Type B pancreatic cell (in vitro differentiated cells): ENCODE measurements at places on chromosomes 1 and 21. TPM values are rescaled to one million over a fixed set of nuclear protein-coding genes. Genes with fewer than 3 reads are reported as not detected.

- H3K4me3 ChIP-seq = peak within 1 kb of the TSS; percentile 87
- peaks cover 42% of the 10 kb centered on the region for H3K4me1 ChIP-seq
- H3K27ac ChIP-seq = peak within 1 kb of the TSS; percentile 91
- peaks cover 27% of the 10 kb centered on the region for H3K27me3 ChIP-seq
Measured at GRCh38 chr1:112706505-112707220, at the start of gene RHOC. Gene RHOC (minus strand): TSS chr1:112707127. CDS start chr1:112703799, 3,328 bp downstream.

NECTIN4 gene
- 57.7 and 193 TPM in 2 replicates for total RNA-seq

OXCT2 gene
- 0.21 and 0.65 TPM in 2 replicates for total RNA-seq

DNA sequence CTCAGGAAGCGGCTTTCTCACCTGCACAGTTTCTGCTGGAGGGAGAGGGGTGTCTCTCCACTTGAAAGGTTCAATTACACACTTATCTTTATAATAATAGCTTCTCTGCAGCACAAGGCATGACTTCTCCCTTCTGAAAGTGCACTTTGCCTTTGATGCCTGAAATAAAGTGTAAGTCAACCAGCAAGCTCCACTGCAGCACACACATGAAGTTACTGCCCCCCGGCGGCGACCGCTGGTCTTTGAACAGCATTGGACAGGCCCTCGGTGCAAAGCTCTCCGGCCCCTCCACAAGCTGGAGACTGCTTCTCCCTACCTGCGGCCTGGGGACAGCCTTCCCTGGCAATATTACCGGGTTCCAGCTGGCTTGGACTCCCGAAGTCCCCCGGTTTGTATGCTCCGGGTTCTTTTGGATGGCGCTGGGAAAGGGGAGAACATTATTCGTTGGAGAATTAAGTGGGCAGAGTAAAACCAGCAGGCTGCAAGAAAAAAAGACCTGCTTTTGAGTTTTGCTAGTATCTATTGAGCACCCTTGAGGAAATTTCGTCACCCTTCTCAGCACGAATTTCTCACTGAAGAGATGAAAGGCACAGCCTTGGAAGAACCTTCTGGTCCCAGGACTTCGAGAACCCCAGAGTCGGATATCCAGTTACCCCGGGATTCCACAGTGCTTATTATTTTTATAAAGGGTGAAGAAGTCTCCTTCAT lies 11.8 kb downstream of the RCAN1 start:
- no peak overlapping the region for H3K4me3 ChIP-seq
- H3K27ac ChIP-seq = no peak overlapping the region
- peak; percentile 88 for DNase-seq
- H3K4me1 ChIP-seq = no peaks in the 10 kb centered on the region
- H3K27me3 ChIP-seq = no peaks in the 10 kb centered on the region
- no peaks in the 10 kb centered on the region for H3K36me3 ChIP-seq

DNA sequence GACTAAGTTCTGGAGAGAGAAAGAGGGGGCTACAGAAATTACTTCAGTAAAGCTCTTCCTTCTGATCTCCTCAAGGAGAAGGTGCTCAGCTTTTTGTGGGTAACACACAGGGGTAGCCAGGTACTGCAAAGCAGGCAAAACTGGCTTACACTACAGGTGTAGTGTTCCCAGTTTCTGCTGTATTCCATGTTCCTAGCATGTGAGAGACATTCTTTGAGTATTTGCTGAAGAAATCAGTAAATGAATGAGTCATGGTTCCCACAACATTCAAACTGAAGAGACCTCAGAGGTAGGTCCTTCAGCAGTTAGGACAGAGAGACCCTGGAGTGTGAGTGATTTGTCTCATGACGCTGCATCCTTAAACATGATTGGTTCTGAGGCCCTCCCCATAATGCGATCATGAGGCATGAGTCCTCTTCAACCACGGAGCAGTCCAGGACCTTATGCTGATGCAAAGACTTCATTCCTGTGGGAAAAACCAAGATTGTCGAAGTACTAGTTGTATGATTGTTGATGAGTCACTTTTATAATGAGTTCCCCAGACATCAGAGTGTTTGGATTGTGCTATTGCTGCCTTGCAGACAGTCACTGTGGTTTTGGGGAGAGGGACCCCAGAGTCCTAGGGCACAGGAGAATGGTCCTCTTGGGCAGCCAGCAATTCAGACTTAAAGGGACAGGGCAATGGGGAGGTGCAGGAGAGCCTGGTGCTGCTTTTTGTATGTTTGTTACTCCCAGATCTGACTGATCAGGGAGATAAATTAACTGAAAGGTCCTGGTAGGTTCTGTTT lies 2.7 kb upstream of the OR10J4 start:
- H3K27me3 ChIP-seq = no peaks in the 10 kb centered on the region
- H3K4me3 ChIP-seq = no peak overlapping the region

- no peak for DNase-seq
- H3K27me3 ChIP-seq = no peaks in the 10 kb centered on the region
- H3K4me1 ChIP-seq = peaks cover 8% of the 10 kb centered on the region
- no peak overlapping the region for H3K27ac ChIP-seq
Measured at GRCh38 chr1:76481672-76482071, 385.6 kb upstream of the ST6GALNAC5 start.

CSMD2 gene
- total RNA-seq = 0.48 and 1.8 TPM in 2 replicates

GRCh38 chr1:20200966-20201365 lies 14.6 kb upstream of the PLA2G2C start:
- H3K4me3 ChIP-seq = no peak overlapping the region
- H3K4me1 ChIP-seq = no peaks in the 10 kb centered on the region
- H3K36me3 ChIP-seq = no peaks in the 10 kb centered on the region
- H3K27me3 ChIP-seq = peaks cover 21% of the 10 kb centered on the region

ZC3H12A gene
- 6.0 and 18.3 TPM in 2 replicates for total RNA-seq

GRCh38 chr1:210620867-210621488 lies 292.3 kb downstream of the HHAT start:
- no peak overlapping the region for H3K27ac ChIP-seq
- DNase-seq = no peak
- peaks cover 16% of the 10 kb centered on the region for H3K4me1 ChIP-seq
- H3K27me3 ChIP-seq = no peaks in the 10 kb centered on the region
- H3K36me3 ChIP-seq = no peaks in the 10 kb centered on the region
- no peak overlapping the region for H3K4me3 ChIP-seq

CD101 gene
- 1.1 and 4.4 TPM in 2 replicates for total RNA-seq

GRCh38 chr1:34911465-34911864 lies 18.0 kb downstream of the DLGAP3 start:
- H3K27ac ChIP-seq = no peak overlapping the region
- H3K27me3 ChIP-seq = peaks cover 54% of the 10 kb centered on the region
- H3K4me3 ChIP-seq = no peak overlapping the region
- H3K4me1 ChIP-seq = no peaks in the 10 kb centered on the region

DNA sequence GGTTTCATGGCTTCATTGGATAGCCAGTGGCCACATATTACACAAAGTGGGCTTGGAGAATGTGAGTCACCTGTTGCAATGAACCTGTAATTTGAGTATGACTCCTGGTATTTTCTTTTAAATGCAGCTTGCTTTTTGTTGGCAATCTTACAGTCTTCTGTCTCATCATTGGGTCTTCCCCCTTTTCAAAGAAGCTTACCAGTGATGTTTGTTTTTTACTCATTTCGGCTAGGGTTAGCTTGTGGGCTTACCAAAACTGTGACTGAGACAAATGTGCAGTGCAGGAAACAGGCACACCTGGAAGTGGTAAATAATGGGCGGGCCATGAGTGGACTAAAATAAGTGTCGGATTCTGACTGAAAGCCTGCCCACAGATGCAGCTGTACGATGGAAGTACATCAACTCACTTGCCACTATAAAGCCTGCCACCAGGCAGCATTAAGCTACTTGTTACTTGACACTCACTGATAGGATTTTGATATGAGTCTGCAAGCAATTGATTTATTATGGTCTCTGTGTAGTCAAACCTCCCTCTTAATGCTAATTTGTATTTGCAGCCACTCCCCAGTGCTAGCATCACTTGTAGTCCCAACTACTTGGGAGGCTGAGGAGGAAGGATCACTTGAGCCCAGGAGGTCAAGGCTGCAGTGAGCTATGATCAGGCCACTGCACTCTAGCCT lies 4.2 kb downstream of the HHAT start:
- DNase-seq = no peak
- H3K27ac ChIP-seq = no peak overlapping the region
- H3K27me3 ChIP-seq = no peaks in the 10 kb centered on the region
- H3K36me3 ChIP-seq = no peaks in the 10 kb centered on the region

GBP2 gene
- 7.3 and 17.8 TPM in 2 replicates for total RNA-seq

NTNG1 gene
- total RNA-seq = 8.0 and 19.7 TPM in 2 replicates

DNA sequence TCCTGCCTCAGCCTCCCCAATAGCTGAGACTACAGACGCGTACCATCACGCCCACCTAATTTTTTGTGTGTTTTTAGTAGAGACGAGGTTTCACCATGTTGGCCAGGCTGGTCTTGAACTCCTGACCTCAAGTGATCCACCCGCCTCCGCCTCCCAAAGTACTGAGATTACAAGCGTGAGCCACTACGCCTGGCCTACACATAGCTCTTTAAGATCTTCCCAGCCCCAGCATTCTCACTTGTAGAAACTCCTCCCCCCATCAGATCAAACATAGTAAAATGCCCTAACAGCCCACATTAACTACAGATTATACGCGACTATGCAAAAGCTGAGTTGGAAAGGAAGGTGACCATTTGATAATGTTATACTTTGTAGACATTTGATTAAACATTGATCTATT lies 634.8 kb downstream of the MATN1 start:
- no peaks in the 10 kb centered on the region for H3K36me3 ChIP-seq
- H3K27ac ChIP-seq = no peak overlapping the region
- peaks cover 28% of the 10 kb centered on the region for H3K4me1 ChIP-seq

DNA sequence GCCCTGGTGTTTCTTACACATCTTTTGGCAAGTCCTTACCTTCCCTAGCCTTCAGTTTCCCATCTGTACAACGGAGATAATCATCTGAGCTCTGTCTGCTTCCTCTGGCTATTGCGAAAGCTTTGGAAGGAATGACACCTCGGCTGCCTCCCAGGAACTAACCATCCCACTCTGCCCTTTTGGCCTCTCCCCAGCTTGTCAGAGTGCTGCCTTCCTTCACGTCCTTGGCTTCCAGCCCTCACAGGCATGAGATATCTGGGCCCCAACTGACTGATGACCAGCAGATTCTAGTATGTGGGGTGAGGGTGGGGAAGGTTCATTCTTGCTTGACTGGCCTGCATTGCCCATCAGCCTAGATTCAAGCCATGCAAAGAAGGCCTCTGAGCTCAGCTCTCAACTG lies 253.1 kb upstream of the FGGY start:
- H3K27ac ChIP-seq = peak overlapping the region; percentile 61
- peaks cover 40% of the 10 kb centered on the region for H3K4me1 ChIP-seq
- DNase-seq = no peak
- H3K4me3 ChIP-seq = no peak overlapping the region

TTC39A gene
- total RNA-seq = 16.3 and 21.1 TPM in 2 replicates

GRCh38 chr21:35969281-35969680 lies 91.0 kb downstream of the SETD4 start:
- no peaks in the 10 kb centered on the region for H3K36me3 ChIP-seq
- no peaks in the 10 kb centered on the region for H3K27me3 ChIP-seq
- H3K4me3 ChIP-seq = no peak overlapping the region
- DNase-seq = no peak

FGR gene
- not detected in 2 replicates for total RNA-seq

KIAA0040 gene
- 7.3 and 10.3 TPM in 2 replicates for total RNA-seq

DNA sequence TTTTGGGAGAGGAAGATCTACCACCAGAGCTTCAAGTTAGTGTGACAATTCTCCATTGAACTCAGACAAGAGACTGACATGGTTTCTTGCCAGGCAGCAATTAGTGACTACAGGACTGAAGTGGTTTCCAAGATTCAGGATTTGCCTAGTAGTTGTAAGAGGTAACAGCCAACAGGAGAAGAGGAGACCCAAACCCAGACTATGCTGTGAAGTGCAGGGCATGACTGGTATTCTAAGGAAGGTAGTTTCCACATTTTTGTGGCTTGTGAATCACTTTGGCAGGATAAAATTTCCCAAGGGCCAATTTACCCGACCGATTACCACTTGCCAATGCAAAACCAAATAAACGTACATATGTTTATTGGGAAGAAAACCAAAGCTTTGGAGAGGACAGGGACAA lies 14.7 kb upstream of the RAP1A start:
- H3K4me3 ChIP-seq = no peak overlapping the region
- H3K27me3 ChIP-seq = peaks cover 4% of the 10 kb centered on the region
- H3K4me1 ChIP-seq = peaks cover 6% of the 10 kb centered on the region
- no peak for DNase-seq

C1QC gene
- total RNA-seq = not detected in 2 replicates

DNA sequence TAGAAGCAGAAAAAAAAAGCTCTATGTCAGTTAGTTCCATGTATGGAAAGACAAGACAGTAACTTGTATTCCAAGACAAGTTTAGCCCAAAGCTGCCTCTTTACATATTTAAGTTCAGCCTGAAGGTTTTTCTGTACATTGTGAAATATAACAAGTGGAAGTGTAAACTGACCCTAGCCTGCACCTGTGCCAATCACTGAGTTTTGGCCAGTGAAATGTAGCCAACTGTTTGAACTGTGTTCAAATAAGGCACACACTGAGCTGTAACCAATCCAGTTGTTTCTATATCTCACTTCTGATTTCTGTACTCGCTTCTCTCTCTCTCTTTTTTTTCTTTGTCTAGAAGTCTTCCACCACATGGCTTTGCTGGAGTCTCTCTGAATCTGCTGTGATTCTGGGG lies 1227.1 kb downstream of the NCAM2 start:
- no peaks in the 10 kb centered on the region for H3K27me3 ChIP-seq
- no peaks in the 10 kb centered on the region for H3K4me1 ChIP-seq
- DNase-seq = no peak
- no peak overlapping the region for H3K27ac ChIP-seq

KRTAP21-1 gene
- not detected in 2 replicates for total RNA-seq

- no peak for DNase-seq
- peaks cover 5% of the 10 kb centered on the region for H3K36me3 ChIP-seq
- peaks cover 15% of the 10 kb centered on the region for H3K4me1 ChIP-seq
- peak overlapping the region; percentile 44 for H3K4me3 ChIP-seq
- H3K27ac ChIP-seq = peak overlapping the region; percentile 46
Measured at GRCh38 chr1:36091698-36092097, 3.0 kb downstream of the ADPRS start.

GRCh38 chr1:107139833-107140702 lies 771 bp upstream of the NTNG1 start:
- H3K27me3 ChIP-seq = peaks cover 34% of the 10 kb centered on the region
- DNase-seq = peak; percentile 72

GRCh38 chr1:48422009-48422408 lies 50.0 kb downstream of the SPATA6 start:
- no peaks in the 10 kb centered on the region for H3K36me3 ChIP-seq
- H3K27ac ChIP-seq = no peak overlapping the region
- no peaks in the 10 kb centered on the region for H3K27me3 ChIP-seq

DNA sequence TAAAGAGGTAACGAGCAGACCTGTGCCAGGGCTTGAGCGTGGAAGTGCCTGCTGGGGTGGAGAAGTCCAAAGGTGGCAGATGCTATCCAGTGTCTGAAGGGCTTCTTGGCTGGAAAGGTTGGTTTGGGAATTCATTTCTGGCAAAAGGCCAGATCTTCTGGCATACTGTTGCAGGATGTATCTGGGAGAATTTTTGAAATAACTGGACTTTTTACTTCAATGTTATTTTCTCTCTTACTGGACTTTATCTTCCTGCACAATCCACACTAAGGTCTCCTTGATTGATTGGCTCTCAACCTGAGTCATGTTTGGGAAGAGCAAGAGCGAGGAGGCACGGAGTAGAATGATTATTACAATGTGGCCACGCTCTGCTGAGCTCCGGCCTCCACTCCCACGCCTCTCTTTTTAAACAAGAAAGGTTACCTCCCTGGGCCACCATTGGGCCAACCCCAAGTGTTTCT lies 278.4 kb downstream of the TM2D1 start:
- no peaks in the 10 kb centered on the region for H3K36me3 ChIP-seq
- peak overlapping the region; percentile 54 for H3K27ac ChIP-seq
- H3K27me3 ChIP-seq = no peaks in the 10 kb centered on the region
- no peak overlapping the region for H3K4me3 ChIP-seq
- DNase-seq = no peak
- H3K4me1 ChIP-seq = peaks cover 83% of the 10 kb centered on the region

PCP4 gene
- total RNA-seq = 20.3 and 31.0 TPM in 2 replicates
